ENCODE measurements at places on chromosomes 1 and 21. TPM values are rescaled to one million over a fixed set of nuclear protein-coding genes. Genes with fewer than 3 reads are reported as not detected.

DNA sequence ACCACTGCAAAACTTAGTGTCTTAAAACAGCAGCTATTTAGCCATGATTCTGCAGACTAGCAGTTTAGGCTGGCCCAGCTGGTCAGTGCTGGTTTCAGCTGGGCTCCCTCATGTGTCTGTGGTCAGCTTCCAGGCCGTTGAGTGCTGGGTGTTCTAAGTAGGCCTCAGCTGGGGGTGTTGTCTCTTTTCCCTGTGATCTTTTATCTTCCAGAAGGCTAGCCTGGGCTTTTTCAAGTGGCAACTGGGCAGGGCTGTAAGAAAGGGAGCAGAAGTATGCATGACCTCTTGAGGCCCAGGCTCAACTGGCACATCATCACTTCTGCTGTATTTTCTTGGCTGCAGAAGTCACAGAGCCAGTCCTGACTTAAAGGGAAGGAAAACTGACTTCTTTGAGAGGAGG lies 136.1 kb downstream of the KIF26B start:
- DNase-seq, result no peak

DNA sequence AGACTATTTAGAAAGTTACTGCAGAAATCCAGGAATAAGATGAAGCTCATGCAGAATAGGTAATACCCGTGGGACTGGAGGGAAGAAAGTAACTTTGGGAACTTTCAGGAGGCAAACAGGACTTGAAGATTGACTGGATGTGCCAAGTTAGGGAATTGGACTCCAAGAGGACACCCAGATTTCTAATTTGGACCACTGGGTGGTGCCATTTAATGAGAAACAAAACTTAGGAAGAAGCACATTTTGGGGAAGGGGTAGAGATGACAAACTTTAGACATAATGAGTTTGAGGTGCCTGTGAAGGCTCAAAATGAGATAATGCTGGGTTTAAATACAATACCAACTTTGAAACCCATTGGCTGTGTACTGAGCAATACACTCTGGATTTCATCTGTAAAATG lies 3.3 kb upstream of the B4GALT3 start:
- no peak for DNase-seq

DNA sequence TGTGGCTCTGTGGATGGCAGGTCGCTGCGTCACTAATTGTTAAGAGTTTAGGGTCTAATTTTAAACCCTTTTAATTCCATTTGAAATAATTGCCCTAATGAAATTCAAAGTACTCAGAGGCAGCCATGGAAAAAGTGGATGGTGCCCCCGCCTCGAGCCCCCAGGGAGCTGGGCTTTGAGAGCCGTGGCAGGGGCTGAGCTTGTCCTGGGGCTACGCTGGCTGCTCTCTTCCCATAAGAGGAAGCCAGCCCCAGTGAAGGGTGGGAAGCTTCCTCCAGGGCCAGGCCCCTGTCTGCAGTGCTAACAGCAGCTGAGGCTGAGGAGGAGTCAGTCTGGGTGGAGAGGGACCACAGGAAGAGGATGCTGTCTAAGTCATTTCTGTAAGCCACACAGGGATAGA lies 315.0 kb upstream of the POU3F1 start:
- no peak for DNase-seq

PKP1 gene
- not detected for total RNA-seq

AJAP1 gene
- 0.35 TPM for total RNA-seq

TSACC gene
- not detected for total RNA-seq

LCE7A gene
- not detected for total RNA-seq

WNT3A gene
- not detected for total RNA-seq

GRCh38 chr1:226640321-226641136 lies 92.0 kb downstream of the STUM start:
- DNase-seq, result no peak

- no peak for DNase-seq
These were observed 206.6 kb upstream of the GRIK3 start for GRCh38 chr1:37240897-37241296.

DNA sequence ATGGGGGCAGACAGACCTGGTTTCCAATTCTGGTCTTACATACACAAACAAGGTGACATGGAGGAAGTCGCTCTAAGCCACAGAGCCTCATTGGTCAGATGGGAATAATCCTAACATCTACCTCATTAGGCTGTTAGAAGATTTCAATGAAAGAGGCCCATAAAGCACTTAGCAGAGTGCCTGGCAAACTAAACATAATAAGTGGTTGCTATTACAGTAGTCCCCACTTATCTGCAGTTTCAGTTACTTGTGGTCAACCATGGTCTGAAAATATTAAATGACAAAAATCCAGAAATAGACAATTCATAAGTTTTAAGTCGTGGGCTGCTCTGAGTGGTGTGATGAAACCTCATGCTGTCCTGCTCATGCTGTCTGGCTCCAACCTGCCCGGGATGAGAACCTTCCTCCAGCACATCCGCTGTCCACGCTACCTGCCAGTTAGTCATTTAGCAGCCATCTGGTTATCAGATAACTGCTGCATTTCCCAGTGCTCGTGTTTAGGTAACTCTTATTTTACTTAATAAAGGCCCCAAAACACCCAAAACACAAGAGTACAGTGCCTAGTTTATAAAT lies 112.3 kb downstream of the DDX20 start:
- DNase-seq, result no peak

ESPN gene
- not detected for total RNA-seq

DNA sequence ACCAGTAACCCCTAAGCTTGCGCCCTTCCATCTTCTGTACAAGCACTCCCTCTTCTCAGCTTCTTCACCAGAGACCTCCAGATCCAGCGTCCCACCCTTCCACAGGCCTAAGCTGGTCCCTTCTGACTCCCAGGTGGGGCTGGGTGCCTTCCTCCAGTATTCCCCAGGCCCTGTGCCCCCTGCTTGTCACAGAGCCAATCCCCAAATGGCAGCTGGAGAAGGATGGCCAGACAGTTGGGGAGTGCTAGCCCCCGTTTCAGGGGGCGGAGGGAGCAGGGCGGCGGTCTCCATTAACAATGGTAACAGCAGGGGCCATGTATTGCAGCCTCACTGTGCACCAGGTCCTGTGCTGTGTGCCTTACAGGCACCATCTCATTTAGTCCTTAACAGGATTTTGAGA lies 85.7 kb downstream of the KCNN3 start:
- no peak for DNase-seq

FCRL1 gene
- total RNA-seq, result not detected

DNA sequence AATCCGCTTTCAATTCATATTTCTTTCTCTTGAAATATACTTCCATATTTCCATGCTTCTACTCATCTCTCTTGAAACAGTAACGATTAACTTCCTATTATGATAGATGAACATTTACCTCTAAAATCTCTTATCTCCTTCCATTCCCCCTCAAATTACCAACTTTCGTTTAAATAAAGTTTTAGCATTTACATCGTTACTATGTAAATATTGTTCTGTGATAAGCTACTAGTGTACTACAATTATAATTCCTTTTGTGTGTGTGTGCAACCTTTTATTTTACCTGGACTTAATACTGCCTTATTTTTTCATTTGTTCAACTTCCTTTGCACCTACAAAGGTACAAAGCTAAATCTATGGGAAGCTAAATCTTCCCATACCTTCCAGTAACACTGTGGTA lies 4.5 kb downstream of the FOXE3 start:
- no peak for DNase-seq

DNA sequence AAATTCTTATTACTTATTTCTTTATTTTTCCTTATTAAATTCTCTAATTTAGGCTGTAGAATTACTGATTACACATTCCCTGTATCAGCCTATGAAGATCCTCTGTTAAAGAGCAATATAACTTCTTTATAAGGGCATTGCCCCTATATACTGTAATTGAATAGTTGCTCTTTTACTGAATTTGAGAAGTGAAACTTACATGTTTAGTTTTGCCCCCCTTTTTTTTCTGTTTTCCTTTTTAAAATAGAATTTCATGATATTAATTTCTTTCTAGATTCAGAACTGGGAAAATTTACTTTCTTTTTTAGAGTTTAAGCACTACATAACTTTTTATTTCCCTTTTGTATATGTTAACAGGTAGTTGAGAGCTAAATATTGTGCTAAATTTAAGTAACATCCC lies 29.5 kb upstream of the PGM1 start:
- no peak for DNase-seq

DNA sequence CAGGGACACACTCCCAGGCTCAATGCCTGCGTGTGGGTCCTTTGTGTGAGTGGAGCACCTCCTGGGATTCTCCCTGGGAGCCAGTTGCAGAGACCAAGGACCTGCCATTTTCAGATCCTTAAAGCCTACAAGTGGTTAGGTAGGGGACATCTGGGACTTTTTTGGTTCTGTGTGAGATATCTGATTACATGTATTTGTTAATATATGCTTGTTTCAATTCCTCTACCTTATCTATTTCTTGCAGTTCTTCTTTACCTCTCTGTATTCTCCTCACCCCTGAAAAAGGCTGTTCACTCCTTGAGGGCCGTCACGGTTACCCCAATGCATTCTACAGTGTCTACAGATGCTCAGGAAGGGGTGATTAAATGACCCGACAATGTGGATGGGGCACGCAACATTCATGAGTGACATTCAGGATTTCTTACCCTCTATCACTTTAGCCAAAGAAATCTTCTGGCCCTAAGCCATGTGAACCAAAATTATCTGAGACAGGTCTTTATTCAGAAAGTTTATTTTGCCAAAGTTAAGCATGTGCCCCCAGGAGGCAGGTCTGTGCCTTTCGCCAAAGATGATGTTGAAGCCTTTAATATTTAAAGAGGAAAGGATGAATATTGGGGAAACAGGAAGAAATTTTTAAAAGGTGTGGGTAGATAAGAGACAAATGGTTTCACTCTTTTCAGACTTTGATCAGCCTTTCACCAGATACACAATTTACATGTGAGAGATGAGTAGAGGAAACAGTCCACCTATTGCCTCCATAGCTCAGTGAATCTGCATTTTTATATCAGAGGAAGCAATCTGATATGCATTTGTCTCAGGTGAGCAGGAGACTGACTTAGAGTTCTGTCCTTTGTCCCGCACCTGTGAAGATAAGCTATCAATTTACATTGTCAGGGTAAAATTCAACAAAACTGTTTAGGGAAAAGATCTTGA lies 44.6 kb upstream of the MPZL1 start:
- no peak for DNase-seq

- DNase-seq, result no peak
These were observed 13.0 kb upstream of the GUCA2A start for GRCh38 chr1:42177541-42177981.

GRCh38 chr1:64453688-64454087 lies 16.2 kb upstream of the CACHD1 start:
- DNase-seq, result no peak

GRCh38 chr1:66852870-66853269 lies 51.8 kb upstream of the INSL5 start:
- no peak for DNase-seq

LRRN2 gene
- not detected for total RNA-seq

KANK4 gene
- total RNA-seq, result not detected

DNA sequence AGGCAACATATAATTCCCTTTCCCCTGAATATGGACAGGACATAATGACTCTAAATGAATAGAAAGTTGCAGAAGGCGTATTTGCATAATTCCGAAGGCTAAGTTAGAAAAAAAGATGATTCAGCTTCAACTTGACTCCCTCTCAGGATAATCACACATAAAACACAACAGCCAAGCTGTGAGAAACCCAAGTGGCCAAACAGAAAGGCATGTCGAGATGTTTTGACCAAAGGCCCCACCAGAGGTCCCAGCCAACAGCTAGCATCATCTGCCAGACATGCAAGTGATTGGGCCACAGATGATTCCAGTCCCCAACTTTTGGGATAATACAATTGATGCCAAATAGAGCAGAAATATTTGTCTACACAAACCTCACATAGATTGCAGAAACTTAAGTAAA lies 444.9 kb downstream of the LTN1 start:
- DNase-seq, result no peak

- no peak for DNase-seq
These were observed 39.1 kb downstream of the PSMG1 start for GRCh38 chr21:39144191-39144590.

DNA sequence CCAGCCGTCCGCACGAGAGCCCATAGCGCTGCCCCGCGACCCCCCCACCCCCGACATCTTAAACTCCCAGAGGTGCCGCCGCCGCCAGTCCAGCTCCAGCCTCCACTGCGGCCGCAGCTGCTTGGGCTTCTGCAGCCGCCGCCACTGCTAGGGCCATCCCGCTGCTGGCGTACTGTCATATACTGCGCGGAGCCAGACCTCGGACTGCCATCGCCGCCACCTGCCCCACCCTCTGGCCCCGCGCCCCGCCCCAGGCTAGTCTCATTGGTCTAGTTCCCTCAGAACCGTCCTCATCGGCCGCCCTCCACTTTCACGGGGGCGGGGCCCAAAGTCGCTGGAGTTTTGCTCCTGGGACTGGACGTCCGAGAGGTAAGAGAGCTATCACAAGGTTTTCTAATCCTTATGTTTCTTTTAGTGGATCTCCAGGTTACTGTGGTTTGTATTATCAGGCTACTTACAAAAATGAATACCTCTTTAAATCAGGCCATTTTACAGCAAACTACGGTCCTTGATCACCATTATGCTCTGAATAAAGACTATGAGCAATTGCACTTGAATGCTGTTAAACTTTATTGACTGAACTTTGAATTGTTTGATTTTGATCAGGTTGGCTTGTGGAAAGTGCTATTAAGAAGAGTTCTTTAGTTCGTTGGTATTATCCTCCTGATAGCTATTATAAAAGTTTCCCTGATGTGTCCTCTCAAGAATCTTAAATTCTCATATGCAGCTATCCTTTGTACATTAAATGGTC lies 2.8 kb upstream of the CD1D start:
- peak; percentile 87 for DNase-seq

DNA sequence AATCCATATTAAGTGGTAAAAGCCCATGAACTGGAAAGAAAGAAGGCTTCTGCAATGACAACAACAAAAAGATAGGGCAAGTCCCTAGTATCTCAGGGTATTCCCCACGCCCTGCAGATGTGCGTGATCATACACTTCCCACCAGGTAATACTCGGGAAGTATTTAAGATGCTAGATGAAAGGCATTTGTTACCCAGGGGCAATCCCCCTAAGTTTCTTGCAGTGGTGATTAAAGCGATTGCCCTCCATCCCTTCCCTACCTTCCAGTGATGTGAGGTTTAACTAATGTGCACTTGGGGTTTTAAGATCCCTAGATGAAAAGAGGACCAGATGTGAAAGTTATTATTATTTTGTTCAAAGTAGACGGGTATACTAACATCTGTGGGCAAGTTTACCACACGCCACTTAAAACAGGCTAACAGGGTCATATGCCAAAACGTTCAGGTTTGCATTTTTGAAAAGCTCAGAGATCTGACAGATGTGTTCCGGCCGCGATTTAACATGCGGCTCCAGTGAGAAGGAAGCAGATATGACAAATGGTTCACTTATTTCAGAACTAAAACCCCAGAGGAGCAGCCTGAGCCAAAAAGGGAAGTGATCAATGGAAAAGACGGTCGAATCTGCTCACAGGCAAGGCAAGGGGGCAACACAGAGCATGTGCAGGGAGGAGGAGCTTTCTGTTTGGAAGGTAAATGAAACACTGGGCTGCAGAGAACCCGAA lies 17.4 kb downstream of the TIAM1 start:
- DNase-seq, result no peak

SELE gene
- total RNA-seq, result not detected

GRCh38 chr1:24301785-24302175 lies 17.4 kb upstream of the GRHL3 start:
- DNase-seq, result no peak

- DNase-seq, result no peak
These were observed 31.7 kb upstream of the CAMTA1 start for GRCh38 chr1:6753320-6754140.

Measured in osteocyte (in vitro differentiated cells).